ENCODE measurements at places on chromosomes 11 and 22.

DNA sequence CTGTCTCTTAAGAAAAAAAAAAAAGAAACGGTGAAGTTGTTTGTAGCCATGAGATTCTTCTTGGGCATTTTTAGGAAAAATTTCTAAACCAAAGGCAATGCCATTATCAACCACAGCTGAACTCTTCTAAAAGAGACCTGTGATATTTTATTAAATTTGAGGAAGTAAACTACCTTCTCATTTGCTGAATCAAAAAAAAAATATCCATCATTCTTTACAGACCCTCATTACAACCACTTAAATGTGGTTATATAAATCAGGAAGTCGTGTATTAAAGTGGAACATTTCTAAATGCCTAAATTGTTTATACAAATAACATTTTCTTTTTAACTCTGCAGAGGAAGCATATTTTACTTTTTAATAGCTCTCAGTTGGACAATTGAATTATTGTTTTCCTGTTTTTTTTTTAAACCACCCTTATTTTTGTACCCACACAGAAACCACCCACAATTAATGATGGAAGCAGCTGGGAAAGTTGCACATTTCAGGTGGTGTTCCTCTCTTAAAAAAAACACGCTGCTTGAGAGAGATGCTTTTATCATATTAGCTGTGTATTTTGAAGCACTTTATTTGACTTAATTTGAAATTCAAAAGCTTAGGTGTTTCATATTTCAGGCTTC lies 91.2 kb downstream of the ARHGAP42 start:
- no peak for DNase-seq

DNA sequence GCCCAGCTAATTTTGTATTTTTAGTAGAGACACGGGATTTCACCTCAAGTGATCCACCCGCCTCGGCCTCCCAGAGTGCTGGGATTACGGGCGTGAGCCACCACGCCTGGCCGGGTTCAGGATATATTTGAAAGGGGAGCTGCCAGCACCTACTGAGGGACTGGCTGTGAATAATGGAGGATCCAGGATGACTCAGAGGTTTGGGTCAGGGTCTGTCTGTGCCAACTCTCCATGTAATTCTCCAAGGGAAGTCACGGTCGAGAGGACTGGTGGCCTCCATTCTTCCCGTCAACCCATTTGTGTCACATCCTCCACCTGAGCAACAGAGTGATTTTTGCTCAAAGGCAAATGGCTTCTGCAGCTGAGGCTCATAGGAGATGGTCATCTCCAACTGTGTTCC lies 3.6 kb upstream of the ARRB1 start:
- DNase-seq, result no peak

DNA sequence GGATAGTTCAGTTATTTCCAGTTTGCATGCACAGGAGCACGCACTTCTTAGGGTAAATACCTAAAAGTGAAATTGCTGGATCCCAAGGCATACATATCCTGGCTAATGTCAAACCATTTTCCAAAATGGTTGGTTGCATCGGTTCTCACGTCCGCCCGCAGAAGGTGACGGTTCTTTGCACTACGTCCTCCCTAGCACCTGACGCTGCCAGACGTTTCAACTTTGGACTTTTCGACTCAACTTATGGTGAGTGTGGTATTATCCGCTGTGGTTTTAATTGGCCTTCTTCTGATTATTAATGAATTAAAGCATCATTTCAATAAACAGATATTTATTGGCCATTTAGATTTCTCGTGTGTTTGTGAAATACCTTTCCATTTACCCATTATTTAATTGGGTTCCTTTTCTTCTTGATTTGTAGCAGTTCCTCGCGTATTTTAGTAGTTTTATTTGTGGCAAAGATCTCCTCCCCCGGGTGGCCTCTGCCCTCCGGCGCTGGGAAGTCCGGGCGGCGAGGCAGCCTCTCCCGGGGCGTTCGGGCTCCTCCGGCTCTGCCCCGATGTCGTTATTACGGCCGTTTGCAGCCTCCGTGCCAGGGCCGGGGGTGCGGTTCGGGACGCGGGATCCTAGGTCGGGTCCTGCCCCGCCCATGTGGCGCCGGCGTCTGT lies at the start of gene JHY:
JHY (plus strand) TSS at position 571 of the 668 bp plus-strand sequence. CDS start 3,091 bp downstream, outside the sequence.
- DNase-seq, result no peak

- DNase-seq, result no peak
Observed at GRCh38 chr22:30247561-30247960, 1.0 kb upstream of the LIF start.

DNA sequence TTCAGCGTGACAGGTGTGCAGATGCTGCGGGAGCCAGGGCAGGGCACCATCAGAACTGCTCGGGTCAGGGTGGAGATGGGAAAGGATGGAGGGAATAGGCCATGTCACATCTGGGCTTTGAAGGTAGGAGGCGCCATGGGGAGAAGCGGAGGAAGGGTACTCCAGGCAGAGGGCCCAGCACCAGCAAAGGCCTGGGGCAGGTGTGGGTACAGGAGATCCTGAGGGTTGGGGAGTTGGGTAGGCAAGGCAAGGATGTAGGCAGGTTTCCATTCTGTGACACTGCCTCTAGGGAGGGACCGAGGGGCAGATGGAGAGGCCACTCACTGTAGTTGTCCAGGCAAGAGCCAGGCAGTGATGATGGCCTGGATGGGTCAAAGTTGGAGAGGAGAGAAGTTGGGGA lies 8.5 kb downstream of the EMID1 start:
- no peak for DNase-seq

GRCh38 chr22:42436404-42436803 lies 4.2 kb upstream of the NFAM1 start:
- peak; percentile 21 for DNase-seq

- no peak for DNase-seq
Observed at GRCh38 chr22:26994801-26995200, 337.4 kb downstream of the MIAT start.

- DNase-seq, result peak; percentile 46
Observed at GRCh38 chr22:24432059-24432853, 4.9 kb downstream of the ADORA2A start.

GRCh38 chr11:71191201-71191600 lies 61.2 kb downstream of the SHANK2 start:
- DNase-seq, result no peak

- DNase-seq, result no peak
Observed at GRCh38 chr11:86370922-86371594, 3.6 kb upstream of the CCDC81 start.

- DNase-seq, result no peak
Observed at GRCh38 chr11:74839446-74839845, 90.8 kb downstream of the RNF169 start.

DNA sequence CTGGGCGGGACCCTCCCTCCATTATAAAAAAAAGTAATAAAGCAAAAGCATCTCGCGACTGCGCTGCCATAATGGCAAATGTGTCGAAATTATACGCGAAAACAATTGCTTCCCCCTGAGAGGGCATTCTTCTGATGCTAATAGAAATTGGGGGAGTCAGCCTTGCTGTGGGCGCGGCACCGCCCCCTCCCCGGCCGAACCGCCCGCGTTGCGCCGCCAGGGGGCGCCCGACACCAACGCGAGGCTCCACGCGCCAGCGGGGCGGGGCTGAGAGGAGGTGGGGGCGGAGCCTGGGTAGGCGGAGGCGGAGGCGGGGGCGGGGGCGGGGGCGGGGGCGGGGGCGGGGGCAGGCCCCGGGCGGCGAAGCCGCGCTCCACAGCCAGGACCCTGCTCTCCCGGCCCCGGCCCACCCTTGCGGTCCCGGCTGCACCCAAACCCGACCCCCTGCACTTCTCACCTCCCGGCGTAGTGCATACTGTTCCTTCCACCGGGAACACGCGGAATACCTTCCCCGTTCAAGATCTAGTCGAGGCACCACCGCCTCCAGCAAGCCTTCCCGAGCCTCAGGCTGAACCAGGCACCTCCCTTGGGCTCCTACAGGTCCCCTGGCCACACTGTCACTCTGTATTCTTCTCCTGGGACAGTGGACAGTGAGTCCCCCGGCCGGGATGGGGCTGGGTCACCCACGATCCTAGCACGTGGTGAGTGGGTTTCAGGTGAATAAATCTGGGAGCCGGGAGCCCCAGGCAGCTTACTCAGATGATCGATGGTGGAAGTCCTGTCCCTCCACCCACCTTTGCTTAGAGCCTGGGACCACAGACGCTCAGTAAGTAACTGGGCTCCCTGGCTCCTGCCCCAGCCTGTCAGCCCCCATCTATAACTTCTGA lies 15.5 kb upstream of the UPK3A start:
- DNase-seq, result peak; percentile 88

GRCh38 chr11:122320671-122321070 lies 204.7 kb upstream of the BLID start:
- DNase-seq, result no peak

DNA sequence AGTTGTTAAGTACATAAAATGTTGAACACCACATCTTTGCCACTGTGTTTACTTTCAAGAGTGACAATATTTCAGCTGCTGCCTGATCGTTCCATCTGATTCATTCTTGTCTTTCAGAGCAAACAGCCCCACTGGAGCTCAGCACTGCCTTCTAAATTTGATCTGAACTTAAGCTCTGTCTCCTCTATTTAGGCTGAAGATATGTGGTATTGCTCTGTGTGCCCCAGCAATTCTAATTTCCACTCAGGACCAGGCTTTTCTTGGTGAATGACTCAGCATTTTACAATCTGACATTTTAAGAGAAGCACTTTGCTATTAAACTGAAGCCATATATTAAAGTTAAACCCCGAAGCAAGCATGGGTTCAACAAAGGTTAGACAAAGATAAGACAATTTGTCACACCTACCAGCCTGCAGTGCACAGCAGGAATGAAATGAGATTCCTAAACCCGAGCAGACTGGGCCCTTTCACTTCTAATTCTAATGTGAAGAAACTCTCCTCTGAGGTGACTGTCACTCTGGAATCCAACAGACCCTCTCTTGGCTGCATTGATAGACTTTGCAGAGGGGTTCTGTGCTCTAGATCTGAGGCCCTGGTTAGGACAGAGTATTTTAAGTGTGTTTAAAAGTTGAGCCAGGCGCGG lies 41.7 kb upstream of the PLET1 start:
- no peak for DNase-seq

GRCh38 chr11:36091256-36091811 lies 147.5 kb downstream of the LDLRAD3 start:
- DNase-seq, result no peak

DNA sequence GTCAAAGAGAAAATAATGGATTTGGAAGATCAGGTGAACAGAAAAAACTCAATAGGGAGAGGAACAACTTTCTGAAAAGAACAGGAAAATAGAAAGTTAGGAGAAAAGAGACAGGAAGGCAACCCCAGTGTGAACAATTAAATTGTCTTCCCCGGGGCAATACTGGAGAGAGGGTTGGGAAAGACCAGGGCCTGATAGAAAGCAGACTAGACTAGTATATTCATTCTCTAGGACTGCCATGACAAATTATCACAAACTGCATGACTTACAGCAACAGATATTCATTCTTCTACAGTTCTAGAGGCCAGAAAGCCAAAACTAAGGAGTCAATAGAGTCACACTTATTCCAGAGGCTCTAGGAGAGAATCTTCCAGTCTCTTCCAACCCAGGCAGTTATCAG lies 482.8 kb downstream of the SOX6 start:
- no peak for DNase-seq

GRCh38 chr22:35604621-35605368 lies 12.3 kb downstream of the MB start:
- DNase-seq, result no peak

GRCh38 chr11:59644528-59644927 lies 24.3 kb downstream of the PATL1 start:
- DNase-seq, result no peak

- DNase-seq, result no peak
Observed at GRCh38 chr11:118223992-118224391, 819 bp downstream of the JAML start.

- DNase-seq, result no peak
Observed at GRCh38 chr11:89293965-89294679, 116.4 kb downstream of the TYR start.

- no peak for DNase-seq
Observed at GRCh38 chr11:129280027-129280811, 88.1 kb upstream of the ARHGAP32 start.

GRCh38 chr11:122109932-122110331 lies 6.1 kb downstream of the BLID start:
- DNase-seq, result no peak

GRCh38 chr22:32854351-32854804 lies 52.9 kb downstream of the TIMP3 start:
- no peak for DNase-seq

DNA sequence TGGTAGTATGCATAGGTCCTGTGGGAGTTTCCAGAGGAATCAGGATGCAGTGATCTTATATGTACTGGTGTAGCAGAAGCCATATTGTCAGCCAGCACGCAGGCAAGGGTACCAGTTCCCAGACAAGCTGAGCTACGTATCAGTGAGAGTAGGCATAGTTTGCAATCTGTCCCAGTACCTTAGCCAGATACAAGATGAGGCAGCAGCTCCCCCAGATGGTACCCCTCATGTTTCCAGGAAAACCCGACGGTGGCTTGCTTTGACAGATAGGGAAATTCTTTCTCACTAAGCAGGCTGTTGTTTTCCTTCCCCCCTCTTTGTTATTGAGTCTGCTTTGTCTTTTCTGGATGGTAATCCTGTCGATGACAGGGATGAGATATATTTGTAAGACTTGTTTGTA lies 109.7 kb upstream of the RRM1 start:
- peak; percentile 68 for DNase-seq

GRCh38 chr11:23143022-23143421 lies 282.7 kb upstream of the CCDC179 start:
- no peak for DNase-seq

- no peak for DNase-seq
Observed at GRCh38 chr11:133243832-133244231, 288.5 kb downstream of the OPCML start.

DNA sequence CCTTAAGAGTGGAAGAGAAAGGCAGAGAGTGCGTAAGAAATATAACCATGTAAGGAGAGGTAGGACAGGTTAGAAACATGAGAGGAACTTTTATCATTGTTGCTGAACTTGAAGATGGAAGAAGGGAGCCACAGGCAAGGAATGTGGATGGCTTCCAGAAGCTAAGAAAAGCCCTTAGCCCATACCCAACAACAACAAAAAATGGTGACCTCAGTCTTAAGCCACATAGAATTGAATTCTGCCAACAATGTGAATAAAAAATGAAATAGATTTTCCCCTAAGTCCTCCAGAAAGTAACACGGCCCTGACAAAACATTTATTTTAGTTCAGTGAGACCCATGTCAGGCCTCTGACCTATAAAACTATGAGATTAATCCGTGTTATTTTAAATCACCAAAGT lies 767.3 kb downstream of the FAM181B start:
- no peak for DNase-seq

DNA sequence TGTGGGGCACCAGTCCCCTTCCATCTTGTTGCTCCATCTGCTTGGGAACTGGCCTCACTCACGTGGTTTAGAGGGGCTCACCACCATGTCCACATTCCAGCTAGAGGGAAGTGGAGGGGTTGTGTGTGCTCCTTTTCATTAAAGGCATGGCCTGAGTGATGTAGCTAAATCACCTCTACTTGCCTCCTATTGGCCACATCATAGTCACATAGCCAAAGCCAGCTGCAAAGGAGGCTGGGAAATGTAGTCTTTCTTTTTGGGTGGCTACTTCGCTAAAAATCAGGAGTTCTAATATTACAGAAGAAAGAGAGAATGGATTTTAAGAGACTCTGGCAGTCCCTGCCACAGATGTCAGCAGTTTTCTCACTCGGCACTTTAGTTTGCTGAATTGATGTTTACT lies 63.0 kb upstream of the ALX4 start:
- DNase-seq, result no peak

GRCh38 chr11:32316232-32316631 lies 119.1 kb downstream of the WT1 start:
- no peak for DNase-seq

All from Ammon's horn (tissue), 1 donor.